ENCODE measurements at places on chromosomes 16 and 17.

DNA sequence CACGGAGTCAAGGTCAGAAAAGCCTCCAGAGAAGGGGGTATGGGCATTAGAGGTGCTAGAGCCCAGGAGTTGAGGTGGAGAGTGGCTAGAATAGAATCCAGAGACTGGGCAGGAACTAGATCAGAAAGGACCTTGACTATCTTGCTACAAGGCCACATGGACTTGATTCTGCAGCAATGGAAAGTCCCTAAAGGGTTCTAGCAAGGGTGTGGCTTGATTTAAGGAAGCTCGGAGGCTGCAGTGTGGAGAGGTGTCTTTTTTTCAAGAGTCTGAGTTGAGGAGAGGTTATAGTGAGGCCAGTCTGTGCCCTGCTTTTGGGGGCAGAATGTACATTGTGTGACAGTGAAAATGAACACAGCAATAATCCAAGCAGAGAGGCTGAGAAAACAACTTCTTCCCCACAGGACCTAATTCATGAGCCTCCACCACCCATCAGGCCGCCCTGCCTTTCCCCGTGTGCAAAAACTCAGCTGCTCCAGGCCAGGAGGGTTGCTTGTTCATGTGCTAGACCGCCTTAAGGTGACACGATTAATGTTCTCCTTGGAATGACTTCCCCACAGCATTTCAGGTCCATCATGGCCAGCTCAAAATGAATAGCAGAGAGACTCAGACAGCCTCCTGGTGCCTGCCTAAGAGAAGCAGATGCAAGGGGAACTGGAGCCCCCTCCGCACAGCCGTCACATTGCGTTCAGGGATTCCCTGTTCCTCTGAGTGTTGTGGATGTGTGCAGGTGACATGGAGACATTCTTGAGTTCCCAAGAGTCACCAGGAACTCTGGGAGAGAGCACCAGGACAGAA is 8.7 kb upstream of the BEAN1 start:
- no peak for DNase-seq

GRCh38 chr17:6269478-6269877 is 165.4 kb downstream of the AIPL1 start:
- DNase-seq = no peak

DNA sequence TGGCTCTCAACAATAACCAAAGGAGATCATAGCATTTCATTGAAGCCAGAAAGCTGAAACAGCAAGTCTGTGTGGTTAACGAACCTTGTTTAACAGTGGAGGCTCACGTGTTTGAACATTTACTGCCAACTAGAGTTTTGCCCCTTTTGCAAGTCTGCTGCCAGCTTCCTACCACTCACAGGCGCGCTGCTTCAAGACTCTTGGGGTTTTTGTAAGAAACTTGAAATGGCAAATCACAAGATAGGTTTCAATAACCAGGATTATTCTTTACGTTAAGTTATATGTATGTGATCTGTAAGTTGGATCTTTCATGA is 1.2 kb downstream of the SNTB2 start:
- DNase-seq = no peak

DNA sequence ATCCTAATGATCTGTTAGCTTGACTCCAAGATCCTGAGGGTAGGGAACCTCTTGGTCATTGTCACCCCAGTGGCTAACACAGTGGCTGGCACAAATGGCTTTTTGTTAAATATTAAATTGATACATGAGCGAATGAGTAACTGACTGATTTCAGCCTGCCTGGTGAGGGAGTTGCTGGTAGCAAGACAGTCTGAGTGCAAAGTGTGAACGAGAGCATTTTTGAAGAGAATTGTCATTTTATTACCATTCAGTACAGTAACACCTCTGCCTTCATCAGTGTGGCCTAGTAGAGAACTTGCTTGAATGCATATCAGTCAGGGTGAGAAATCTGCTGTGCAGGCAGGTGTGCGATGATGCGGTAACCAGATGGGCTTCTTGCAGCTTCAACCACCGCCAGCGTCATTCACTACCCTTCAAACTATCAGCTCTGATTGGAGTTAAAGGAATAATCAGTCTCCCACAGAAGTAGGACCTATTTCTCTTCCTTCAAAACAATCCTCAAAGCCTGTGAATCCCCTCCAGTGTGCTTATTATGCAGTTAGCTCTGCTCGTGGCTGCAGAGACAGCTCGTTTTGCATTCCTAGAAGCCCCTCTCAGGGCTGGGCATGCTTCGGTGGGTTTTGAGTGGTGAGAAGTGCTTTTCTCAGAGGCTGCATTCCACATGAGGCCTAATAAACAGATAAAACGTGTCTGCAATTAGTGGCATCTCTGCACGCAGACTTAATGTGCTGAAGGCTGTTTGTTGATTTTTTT is 29.0 kb downstream of the HEXIM2 start:
- DNase-seq = no peak

DNA sequence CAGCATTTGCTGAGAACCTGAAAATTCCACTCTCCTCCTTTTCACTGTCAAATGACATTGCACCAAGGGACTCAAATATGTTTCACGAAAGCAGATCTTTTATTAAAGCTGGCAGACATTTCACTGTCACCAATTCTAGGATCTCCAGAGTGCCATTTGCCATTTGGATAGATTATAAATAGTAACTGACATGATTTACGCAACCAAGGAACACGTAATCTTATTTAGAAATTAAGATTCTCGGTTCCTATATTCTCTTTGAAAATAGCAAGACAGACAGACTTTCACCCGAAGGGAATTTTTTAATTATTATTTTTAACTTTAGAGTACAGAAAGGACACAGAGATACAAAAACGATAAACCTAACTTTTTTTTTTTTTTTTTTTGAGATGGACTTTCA is 49.6 kb downstream of the ANKFY1 start:
- no peak for DNase-seq

DNA sequence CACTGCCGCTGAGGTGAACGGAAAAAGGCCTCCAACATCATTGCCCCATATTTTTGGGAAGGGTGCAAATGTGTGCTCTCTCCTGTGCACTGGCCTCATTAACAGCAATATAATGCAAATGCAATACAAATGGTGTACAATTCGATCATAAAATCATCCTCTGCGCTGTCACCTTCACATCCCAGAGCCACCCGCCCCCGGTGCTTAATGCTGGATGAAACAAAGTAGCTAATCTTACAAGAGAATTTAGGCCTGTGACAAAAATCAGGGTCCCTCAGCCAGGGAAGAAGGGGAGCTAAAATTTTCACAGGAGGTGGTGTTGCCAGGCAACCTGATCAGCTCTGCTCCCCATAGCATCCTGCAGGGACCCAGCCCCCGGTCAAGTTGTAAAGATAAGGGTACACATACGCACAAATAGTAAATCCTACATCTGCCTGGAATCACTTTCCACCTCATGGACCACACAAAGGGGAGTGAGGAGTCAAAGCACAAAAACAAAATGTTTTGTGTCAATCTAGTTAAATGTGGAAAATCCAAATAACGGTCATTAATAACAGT is 3.0 kb downstream of the TBC1D16 start:
- DNase-seq = no peak

DNA sequence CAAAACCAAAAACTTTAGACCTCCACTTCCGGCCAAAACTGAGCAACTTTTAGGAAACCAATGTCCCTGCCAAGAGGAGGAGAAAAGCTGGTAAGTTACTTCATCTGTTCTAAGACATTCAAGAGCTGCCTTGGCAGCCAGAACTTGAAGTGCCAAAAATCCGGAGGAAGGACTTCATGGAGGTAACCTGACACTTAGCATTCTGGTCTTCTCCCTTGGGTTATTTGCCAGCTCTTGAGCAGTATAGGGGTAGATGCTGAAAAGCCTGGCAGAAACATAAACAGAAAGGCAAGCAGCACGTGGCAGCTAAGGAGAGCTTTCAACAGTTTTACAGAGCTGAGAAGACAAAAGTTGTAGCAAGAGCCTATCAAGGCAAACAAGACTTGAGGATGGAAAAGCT is 53.2 kb downstream of the CDYL2 start:
- DNase-seq = no peak

GRCh38 chr16:72847187-72848027 is 200.5 kb downstream of the ZFHX3 start:
- no peak for DNase-seq

DNA sequence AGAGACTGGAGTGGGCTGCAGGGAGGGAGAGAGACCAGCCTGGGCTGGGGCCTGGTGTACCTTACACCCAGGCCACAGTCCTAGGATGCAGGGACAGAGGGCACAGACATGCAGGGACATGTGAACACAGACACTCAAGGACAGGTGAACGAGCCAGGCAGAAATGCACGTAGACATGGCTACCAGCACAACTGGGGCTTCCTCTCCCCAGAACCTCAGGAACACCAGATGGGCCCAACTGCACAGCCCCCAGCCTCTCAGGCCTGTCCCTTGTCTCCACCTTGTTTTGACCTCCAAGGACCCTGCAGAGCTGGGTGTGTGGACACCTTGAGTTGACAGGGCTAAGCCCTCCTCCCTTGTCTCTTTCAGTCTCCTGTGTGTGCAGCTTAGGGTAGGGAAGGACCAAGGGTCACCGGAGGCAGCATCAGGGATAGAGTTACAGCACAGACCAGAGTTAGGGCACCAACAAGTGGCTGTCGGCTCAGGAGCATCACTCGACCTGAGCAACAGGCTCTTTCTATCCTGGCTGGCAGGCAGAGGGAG is 9.2 kb downstream of the SEZ6 start:
- DNase-seq = peak; percentile 60

DNA sequence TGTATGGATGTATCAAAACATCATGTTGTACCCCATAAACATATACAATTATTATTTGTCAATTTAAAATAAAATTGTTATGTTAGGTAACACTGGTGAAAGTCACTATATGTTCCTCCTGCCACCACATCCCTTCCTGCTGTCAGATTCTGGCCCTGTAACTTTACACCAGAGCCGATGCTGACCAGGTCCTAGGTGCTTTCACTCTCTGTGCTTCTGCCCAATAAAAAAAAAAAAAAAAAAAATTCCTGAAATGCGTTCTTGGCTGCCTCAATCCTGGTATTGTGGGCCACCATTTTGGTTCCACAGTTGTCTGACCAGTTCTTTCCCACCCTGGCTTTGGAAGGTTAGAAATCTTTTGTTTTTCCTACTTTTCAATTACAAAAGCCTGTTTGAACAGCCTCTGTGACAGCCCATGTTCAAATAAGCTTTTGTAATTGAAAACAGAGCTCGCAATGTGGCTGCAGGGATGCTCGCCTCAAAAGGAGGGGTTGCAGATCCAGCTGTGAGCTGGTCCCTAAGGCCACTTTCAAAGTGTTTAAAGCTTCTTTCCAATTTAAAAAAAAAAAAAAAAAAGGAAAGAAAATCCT is 831.0 kb upstream of the EEF2KMT start:
- DNase-seq = no peak

DNA sequence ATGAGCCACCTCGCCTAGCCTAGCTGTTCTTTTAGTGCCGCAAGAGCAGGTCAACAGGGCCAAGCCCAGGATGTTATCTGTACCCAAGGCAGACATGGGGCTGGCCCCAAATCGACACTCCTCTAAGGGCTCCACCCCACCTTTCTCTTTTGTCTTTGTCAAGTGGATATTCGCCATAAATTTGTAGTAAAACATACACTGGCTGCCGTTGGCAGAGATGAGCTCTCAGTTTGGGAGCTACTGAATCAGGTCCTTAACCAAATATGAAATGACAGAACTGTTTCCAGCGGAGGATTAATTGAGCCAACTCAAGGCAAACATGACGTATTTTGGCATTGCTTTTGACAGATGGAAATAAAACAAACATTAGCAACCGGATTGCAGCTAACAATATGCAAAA is 556.9 kb upstream of the CDH5 start:
- peak; percentile 13 for DNase-seq

GRCh38 chr17:83089328-83090132 is 10.1 kb downstream of the METRNL start:
- DNase-seq = no peak

GRCh38 chr16:65688301-65688700 is 566.4 kb upstream of the CDH11 start:
- no peak for DNase-seq

DNA sequence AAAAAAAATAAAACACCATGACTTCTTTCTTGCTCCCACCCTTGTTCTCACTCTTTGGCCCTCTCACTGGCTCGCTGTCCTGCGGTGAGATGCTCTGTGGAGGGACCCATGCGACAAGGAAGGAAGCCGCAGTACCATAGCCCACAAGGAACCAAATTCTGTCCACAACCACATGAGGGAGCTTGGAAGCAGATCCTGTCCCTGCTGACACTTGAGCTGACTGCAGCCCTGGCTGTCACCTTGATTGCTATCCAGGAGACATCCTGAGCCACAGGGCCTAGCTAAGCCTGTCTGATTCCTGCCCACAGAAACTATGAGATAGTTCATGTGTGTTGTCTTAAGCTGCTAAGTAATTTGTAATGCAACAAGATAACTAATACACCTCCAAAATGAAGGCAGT is 4.8 kb upstream of the MT2A start:
- DNase-seq = no peak

DNA sequence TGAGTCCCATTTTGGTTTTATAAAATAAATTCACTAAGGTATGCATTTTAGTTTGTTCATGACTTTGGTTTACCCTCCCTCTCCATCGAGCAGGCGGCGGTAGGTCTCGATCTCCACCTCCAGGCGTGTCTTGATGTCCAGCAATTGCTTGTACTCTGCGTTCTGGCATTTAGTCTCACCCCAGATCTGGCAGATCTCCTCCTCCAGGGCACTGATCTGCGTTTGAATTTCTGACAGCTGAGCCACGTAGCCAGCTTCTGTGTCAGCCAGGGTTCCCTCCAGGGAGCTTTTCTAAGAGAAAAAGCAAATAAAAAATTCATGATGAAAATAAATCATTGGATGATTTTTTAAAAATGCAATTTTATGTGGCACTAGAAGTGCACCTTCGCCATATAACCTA is 4.2 kb downstream of the KRT24 start:
- no peak for DNase-seq

- DNase-seq = no peak
Observed at GRCh38 chr17:72735592-72735991, 356.9 kb downstream of the SLC39A11 start.

DNA sequence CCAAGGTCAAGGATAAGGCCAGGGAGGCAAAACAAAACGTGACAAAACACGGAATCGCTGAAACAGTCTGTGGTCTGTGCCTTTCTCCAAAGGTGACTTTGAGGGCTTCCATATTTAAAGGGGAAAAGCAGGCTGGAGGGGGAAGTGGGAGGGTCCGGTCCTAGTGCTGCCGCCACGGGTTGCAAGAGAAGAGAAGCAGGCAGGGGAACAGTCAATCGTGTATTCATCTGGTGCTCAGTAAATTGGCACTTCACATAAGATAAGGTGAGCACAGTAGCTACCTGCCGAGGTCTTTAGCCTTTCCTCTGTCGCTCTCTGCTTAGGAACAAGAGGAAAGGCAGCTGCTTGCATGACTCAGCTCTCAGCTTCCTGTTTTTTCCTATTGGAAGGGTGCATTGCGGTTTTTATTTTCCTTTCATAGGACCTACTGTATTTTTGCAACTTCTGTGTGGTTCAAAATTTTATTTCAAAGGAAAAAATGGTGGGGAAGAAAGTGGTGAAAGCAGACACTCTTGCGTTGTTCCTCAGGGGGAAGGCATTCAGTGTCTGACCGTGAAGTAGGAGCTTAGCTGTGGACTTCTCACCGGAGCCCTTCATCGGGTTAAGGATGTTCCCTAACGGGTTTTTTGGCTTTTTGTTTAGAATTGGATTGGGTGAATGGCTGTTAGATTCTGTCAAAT is 7.1 kb upstream of the LGALS3BP start:
- DNase-seq = peak; percentile 74

All from NCI-H510A (cell line).